ENCODE measurements at places on chromosomes 1 and 21.

DNA sequence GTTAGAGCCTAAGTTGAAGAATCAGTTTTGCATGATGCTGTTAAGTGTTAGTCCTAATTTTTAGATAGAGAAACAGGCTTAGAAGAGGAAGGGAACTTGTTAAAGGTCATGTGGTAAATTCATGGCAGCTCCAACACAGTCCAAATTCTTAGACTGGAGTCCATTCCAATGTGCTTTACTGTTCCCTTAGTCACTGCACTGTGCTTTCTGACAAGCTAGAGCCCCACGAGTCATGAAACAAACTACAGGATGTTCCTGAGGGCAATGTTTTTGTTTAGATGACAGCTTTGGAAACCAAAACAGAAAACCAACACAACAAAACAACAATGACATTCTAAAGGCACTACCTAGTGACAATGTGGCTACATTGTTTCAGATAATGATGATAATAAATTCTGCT lies 23.1 kb upstream of the RGS4 start:
- DNase-seq = no peak

- no peak for DNase-seq
These were observed 847 bp downstream of the PSMD4 start for GRCh38 chr1:151255381-151255780.

- DNase-seq = no peak
These were observed 19.9 kb downstream of the REG4 start for GRCh38 chr1:119791377-119791776.

DNA sequence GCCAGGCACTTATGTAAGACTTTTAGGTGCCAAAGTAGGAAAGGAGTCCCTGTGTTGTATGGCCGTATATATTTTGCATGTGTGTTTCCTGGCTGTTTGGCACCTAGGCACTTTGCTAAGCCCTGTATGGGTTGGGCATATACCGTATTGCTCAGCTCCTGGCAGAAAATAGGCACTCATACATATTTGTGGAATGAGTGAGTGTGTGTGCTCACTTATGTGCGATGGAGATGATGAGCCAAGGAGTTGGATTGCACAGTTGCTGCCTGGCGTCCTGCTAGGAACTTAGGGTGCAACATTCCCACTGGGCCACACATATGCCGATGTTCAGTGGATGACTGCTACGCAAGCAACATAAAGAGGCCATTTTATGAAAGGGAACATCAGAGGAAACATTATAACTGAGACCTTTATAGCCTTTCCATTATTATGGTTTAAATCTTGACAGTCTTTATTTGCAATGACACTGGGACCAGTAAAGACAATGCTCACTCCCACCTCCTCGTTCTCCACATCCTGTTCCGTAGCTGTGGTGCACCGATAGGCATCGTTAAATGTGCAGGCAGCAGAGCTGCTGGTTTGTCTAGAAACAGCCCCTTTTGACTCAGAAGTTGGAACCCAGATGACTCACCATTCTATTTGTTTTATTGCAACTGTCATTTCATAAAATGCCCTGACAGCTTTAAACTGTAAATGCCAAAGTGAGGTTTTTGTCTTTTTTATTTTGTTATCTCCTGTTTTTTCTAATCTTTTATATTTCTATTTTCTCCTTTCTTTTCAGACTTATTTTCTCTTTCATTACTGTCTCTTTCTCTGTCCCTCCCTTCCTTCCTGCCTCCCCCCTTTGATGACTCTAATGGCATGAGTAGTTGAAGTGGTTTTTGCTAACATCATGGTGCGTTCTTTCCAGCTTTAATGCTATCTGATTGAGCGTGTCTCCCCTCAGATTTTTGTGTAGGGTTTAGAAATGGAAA lies 36.1 kb downstream of the PEX14 start:
- no peak for DNase-seq

DNA sequence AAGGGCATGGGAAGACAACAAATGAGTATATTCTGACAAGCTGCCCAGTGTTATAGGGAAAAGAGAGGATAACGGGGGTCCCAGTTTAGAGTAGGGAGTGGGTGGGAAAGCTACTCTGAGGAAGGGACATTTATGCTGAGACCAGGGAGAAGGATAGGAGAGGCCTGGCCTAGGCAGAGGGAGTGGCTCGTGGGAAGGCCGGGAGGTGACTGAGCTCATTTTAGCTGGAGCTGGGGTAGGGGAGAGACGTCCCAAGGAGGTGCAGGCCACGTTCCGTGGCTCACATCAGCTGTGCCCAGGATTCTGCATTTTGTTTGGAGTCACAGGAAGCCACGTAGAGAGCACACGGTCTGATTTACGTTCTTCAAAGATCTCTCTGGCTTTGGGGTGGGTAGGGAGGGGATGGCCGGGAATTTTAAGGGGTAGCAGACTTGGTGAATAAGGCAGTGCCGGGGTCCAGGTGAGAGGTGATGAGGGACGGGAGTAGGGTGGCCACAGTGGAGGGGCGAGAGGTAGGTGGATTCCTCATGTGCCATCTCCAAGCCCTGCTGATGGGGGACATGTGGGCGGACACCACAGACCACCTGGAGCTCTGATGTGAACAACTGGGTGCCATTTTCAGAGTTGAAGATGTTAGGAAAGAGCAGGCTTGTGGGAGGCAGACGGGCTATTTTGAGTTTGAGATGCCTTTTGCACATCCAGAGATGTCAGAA lies 4.7 kb downstream of the TINAGL1 start:
- no peak for DNase-seq

DNA sequence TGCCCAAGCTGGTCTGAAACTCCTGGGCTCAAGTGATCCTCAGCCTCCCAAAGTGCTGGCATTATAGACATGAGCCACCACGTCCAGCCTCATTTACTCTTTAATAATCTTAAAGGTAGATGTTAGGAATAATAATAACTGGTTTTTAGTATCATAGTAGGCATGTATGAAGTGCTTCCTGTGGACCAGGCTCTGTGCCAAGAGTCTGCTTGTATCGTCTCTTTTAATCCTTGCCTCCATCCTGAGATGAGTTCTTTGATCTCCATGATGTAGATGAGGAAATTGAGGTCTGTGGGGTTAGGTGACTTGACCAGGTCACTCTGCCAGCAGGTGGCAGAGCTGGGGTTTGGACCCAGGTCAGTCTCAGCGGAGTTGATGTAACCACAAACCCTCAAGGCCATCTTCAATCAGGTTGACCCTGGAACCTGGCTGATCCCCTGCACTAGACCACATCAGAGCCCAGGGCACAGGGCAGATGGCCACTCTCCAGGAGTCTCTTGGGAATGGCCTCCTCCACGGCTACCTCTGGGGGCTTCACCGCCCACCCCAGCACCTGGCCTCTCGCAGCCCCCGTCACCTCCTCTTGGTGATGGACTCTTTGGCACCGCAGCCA lies 11.3 kb downstream of the EFHD2 start:
- DNase-seq = no peak

GRCh38 chr21:39020751-39021477 lies 162.3 kb downstream of the PSMG1 start:
- DNase-seq = no peak

GRCh38 chr1:35451125-35451528 lies 106.1 kb downstream of the KIAA0319L start:
- DNase-seq = no peak

DNA sequence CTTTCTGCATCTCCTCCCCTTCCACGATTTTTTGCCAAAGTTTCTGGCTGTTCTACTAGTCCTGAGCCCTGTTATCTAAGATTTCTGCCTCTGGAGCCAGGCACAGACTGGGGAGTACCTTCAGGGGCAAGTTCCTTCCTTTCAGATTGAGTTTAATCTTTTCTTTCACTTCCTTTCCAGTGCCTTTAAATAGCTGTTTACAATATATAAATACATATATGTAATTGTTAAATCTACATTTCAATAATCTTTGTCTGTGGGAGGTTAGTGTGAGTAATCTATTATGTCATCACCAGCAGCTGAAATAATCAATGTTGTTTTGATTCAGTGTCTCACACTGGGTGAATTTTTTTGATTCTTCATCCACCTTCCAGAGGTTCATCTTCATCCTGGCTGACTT lies 31.8 kb downstream of the DIPK1A start:
- DNase-seq = no peak

DNA sequence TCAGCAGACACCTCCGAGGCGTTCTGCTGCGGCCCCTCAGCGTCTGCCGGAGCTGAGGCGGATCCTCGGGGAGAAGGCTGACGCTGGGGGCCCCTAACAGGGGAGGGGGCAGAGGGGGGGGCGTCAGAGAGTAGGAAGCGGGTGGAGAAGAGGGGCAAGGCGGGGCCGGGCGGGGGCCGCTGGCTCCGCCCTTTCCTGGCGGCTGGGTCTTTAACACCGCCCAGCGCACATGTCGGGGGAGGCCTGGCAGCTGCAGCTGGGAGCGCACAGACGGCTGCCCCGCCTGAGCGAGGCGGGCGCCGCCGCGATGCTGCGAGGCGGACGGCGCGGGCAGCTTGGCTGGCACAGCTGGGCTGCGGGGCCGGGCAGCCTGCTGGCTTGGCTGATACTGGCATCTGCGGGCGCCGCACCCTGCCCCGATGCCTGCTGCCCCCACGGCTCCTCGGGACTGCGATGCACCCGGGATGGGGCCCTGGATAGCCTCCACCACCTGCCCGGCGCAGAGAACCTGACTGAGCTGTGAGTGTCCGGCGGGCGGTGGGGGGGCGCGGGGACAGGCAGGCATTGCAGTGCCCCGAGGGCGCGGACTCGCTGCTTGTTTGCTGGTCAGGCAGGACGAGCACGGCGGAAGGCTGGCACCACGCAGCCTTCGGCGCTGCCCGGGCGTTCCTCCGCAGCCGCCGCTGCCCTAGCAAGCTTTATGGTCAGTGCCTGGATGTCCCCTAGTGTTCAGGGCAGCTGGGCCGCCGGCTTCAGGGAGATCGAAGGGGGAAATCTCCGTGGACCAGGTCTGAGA lies at the start of gene NTRK1:
Gene NTRK1, plus strand, starts transcription at position 238 of the 796 bp plus-strand sequence. Its CDS starts 70 bp downstream, at position 308.
- no peak for DNase-seq

DNA sequence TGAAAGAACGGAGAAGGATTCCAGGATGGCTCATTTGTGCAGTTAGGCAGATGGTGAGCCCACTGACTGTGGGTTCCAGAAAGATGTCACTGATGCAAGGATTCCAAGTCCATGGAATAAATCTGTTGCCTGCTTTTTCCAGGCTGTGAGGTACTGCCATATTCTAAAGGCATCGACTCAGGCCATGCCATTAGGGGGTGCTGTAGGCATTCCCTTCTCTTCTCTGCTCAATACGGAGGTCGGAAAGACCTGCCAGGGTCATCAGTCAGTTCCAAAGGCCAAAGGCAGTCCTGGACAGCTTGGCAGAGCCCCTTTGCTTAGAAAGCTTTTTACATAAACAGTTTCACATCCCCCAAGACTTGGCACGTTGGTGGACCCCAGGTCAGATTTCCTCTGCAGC lies 31.7 kb upstream of the TMEM125 start:
- DNase-seq = no peak

DNA sequence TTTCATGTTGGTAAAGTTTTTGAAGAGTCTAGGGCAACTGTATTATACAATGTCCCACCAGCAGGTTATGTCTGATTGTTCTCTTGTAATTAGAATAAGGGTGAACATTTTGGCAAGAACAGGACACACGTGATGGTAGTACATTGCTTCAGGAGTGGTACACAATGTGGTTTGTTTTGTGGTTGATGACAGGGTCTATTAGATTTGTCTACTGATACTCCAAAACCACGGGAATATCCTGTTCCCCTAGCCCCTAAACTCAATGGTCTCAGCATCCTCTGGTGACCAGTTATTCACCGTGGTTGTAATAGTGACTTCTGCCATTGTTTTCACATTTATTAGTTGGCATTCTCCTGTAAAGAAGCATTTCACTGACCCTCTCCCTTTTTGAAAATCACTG lies 22.1 kb upstream of the ACTA1 start:
- DNase-seq = no peak

- DNase-seq = no peak
These were observed 3.2 kb downstream of the ATP8B2 start for GRCh38 chr1:154328318-154329151.

GRCh38 chr1:69321311-69321710 lies 246.4 kb upstream of the LRRC7 start:
- DNase-seq = no peak

GRCh38 chr1:180310095-180310494 lies 80.0 kb downstream of the LHX4 start:
- no peak for DNase-seq

DNA sequence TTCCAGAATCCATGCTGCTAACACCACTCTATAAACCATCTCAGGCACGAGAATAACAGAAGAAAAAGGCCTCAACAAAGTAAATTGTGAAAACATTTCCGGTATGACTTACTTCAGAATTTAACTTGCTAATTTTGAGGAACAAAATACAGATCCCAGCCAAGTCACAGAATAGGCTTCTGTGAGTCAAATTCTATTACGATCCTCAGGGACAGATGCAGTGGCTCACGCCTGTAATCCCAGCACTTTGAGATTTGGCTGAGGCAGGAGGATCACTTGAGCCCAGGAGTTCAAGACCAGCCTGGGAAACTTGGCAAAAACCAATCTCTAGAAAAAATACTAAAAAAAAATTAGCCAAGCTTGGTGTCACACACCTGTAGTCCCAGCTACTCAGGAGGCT lies 8.8 kb upstream of the CCDC27 start:
- DNase-seq = no peak

- no peak for DNase-seq
These were observed 100.0 kb upstream of the ADAR start for GRCh38 chr1:154707901-154708463.

GRCh38 chr1:36658838-36659237 lies 176.1 kb upstream of the CSF3R start:
- DNase-seq = no peak

GRCh38 chr1:234856845-234857245 lies 246.9 kb upstream of the IRF2BP2 start:
- DNase-seq = no peak

DNA sequence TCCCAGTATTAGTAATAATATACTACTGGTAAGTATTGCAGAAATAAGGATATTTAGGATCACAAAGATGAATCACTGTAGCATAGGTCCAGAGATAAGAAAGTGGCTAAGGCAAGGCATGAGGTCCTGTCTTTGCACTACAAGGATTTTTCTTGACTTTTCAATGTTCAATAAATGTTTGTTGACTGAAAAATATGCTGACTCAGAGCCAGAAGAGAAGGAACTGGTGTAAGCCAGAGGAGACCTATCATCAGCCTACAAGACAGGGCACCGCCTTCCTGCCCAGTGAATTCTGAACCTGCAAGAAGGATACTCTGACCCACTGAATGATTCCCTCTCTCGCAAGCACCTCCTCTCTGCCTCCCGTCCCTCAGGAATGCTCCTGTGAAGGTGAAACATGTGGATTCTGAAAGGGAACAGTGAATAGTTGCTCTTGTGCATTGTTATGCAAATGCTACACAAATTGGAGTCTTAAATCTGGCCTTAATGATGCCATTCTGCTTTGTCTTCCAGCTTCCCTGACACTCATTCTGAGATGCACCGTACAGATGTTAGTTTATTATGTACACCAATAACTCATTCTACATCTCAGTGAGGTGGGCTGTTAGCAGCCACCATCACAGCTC lies 540.0 kb downstream of the OMA1 start:
- no peak for DNase-seq

GRCh38 chr1:19969898-19970660 lies 9.3 kb downstream of the PLA2G2A start:
- no peak for DNase-seq

Measured in cortex of kidney (tissue), 1 donor.